ENCODE measurements at places on chromosomes 2 and 18.

DNA sequence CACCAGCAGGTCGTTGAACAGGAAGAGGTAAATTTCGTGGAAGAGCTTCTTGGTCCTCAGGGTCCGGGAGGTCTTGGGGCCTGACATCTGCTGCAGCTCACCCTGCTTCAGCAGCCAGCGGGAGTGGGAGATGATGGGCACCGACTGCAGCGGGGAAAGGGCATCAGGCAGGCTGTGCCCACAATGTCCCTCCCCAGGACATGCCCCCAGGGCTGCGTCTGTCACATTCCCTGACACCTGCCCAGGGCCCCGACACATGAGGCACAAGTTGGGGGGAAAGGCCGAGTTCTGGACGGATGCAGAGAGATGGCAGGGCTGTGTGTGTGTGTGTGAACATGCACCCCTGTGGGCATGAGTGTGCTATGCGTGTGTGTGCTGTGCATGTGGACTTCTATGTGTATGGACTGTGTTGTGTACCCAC, 13.9 kb downstream of the SNORC start:
- DNase-seq, result no peak

DNA sequence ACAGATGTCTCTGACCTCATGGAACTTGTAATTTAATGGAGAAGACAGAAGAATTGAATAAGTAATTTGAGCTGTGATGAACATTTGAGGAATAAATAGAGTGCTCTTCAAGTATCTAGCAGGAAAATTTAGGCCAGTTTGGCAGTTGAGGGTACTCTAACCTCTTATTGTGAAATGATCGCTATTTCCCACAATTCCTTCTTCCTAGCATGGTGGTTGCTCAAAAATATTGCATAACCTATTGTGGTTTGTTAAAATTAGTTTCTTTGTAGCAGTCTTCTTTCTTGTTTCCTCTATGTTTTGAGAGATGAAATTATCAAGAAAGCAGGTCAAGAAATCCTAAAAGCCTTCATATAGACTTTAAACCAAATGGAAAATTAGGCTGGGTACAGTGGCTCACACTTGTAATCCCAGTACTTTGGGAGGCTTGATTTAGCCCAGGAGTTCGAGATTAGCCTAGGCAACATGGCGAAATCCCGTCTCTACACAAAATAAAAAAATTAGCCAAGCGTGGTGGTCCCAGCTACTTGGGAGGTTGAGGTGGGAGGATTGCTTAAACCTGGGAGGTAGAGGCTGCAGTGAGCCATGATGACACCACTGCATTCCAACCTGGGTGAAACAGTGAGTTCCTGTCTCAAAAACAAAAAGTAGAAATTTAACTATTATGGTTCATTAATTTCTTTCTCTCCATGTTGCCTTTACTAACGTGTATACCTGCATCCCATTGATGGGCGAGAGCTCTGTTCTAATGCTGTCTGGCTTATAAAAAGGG, 58.7 kb downstream of the RBKS start:
- no peak for DNase-seq

DNA sequence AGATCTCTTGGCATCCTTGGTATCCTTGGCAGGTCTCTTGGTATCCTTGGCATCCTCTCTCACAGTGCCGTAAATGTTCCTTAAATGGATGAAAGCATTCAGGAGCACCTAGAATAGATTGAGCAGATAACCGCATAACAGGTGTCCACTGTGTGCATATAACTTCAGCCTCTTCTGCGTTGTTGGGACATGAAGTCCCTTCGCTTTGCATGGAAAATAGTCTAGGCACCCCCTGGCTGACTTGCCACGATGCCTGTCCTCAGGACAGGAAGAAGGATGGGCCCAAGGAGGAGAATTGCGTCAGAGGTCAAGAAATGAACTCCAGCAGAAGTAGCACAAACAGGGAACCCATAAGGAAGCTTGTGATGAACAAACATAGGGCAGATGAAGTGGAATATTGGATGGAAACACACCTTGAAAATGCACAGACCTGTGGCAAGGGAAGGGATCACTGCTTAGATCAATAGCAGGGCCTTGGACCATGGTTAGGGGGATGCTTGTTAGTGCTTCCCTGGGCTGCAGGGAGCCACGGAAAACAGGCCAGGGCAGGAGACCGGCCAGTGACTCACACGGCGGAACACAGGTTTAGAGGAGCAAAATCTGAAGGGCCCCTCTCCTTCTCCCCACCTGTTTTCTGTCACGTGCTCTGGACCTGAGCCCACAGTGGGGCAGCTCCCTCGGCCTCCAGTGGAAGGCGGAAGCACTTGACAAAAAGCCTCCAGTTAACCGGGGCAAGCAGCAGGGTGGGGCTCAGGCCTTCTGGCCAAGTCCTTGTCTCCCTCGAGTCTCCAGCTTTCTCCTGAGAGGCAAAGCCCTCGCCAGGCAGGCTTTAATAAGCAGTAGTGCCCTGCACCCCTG, 99.2 kb upstream of the ASAP2 start:
- peak; percentile 52 for DNase-seq

GRCh38 chr18:23714576-23714975, 25.3 kb downstream of the LAMA3 start:
- no peak for DNase-seq

- peak; percentile 93 for DNase-seq
Measured at GRCh38 chr2:45922577-45922988, 271.1 kb downstream of the PRKCE start.

DNA sequence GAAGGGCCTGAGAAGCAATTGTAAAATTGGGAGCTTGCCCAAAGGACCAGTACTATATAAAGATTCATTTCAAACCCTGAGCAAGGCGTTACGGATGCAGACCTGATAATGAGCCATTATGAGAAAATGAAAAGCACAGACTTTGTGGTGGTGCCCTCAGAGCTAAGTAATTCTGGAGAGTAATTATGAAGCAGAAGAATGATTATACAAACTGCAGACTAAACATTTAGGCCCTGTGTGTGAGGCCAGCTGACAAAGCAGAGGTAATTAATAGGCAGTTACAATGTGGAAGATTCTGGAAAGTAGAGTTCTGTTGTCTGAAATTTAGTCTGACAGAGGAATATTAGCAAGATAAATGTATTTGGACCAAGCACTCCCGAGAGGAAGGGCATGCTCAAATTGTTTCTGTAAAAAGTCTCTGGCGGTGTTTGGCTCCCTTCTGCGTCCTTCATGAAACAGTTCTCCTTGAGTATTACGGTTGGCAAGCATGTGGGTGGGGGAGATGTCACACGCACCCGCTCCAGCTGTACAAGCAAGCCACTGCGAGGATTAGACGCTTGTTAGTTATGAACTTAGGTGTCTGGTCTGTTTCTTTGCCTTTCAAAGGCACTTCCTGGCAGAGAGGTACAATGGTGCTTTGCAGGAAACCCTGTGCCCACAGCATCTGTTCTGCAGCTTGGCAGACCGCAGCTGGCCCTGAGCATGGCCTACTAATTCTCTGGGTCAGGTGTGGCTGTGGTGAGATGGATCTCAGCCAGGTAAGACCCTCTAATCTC, 45.5 kb downstream of the CDC42EP3 start:
- no peak for DNase-seq

DNA sequence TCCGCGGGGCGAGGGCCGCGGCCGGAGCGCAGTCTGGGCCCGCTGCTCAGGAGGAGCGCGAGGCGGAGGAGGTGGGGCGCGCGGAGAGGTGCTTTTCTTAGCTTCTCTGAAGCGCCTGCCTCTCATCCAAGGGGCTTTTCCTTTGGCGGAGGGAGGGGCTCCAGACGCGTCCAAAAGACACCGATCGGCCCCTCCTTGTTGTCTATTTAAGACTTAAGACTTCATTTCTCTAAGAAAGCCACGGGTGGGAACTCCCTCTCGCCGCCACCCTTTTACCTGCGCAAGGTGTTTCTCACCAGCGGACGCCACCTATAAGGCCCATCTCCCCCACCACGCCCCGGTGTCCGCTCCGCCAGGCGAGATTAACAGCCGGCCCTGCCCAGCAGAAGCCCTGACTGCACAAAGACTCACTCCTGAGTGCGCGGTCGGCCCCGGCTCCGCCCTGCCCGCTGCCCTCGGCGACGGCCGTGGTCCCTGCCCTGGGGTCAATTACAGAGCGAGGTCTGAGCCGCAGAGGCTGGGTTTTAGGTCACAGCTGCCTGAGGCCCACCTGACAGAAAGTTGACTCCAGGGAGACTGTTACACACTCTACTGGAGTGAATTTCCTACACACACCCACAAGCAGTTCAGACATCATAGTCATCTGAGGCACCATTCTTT, at the start of gene DSC2:
Gene DSC2, minus strand, starts transcription at position 397 of the 660 bp plus-strand sequence. CDS start 450 bp downstream, outside the sequence.
- DNase-seq, result no peak

DNA sequence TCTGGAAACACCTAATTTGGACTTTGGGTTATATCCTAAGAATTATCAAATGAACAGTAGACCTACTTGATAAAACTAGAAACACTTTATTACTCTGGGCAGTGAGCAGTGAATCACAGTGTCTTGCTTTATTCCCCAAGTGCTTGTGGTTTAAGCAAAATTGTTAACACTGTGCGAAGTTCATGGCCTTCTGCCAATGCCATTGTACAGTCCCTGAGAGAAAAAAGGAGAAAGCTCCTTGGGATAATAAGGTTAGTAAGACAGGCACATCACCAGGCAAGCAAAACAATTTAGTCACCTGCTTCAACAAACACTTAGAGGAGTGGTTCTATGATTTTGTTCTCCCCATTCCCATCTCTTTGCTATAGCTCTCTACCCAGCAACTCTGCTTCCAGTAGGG, 39.8 kb downstream of the ADCYAP1 start:
- peak; percentile 30 for DNase-seq

DNA sequence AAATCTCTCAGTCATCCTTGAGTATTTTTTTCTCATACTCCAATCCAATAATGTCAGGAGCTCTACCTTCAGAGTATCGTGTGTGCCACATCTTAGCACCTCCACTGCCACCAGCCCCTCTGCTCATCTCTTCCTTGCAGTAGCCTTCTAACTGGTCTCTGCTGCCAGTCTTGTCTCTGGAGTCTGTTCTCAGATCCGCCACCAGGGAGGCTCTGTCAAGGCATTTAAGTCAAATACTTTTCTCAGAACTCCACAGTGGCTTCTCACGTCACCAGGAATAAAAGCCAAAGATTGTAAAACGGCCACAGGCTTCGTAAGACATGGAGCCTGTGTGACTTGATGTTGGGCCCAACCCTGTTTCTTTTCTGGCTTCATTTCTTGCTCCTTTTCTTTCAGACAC, 7.1 kb downstream of the UNC50 start:
- DNase-seq, result no peak

DNA sequence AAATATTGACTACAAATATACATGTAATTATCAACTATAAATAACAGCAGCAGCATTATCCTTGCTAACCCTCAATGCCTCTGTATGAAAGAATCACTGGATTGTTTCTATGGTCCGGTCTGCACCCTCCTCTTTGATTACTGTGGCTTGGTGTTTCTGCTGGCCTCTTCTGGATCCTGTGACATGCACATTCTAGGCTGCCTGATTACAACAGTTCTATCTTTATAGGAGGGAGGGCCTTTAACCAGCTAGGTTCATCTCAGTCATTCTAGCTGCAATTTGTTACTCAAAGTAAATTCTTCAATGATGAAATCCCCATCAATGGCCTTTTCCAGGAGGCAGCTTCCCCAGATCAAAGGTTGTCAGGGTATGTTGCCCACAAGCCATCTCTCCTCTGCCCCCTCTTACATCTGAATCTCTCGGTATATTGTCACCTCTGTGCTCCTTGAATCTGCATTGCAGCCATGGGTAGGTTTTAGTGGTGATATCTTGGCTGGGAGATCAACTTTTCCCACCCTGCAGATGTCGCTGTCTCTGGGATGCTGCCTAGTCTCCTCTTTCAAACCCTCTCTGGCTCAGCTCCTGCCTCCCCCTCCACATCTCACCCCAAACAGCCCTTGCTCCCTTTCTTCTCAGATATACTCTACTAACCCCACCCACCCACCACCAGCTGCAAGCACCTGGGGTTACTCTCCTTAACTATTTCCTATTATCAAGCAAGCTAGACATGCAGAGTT, 106.2 kb upstream of the BZW1 start:
- peak; percentile 36 for DNase-seq

GRCh38 chr2:88355486-88355885, 97.0 kb downstream of the FOXI3 start:
- DNase-seq, result no peak

DNA sequence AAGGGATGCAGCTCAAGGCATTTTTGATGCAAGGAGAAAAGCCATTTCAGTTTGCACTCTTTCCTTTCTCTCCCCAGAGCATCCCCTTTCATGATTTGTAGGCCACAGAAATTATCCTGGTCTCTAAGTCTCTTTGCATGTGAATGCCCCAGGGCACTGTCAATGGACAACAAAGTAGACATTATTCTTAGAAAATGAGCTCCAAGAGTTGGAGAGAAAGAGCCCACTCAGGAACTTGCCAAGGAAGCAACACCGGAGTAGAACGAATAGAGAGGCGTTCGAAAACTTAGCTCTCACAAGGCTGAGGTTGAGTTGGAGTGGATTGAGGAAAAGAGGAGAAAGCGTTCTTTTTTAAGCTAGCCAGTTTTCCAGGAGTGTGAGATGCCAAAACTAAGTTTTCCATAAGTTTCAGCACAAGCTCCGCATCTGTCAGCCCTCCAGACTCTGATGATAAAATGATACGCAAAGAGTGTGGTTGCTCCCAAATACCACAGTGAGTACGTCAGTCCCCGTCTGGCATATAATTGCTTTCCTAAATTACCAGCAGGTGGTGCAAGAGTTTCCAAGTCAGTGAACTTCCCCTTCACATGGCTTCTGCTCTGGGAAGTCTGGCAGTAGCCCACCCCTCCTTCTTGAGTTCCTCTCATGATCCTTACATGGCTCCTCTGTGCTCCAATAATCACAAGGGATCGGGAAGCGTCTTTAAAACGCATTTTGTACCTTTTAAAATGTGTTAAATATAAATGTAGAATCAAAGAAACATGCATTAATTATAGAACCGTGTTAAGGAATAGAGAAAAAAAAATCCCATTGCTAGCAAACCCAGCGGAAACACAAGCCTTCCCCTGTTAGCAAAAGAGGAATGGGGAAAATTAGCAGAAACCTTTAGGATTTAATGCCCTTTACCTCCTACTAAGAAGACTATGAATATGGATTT, 1060.6 kb upstream of the FANCL start:
- peak; percentile 78 for DNase-seq

GRCh38 chr2:102356381-102356712, 751 bp downstream of the IL18R1 start:
- no peak for DNase-seq

GRCh38 chr18:58788470-58788869, 76.2 kb upstream of the ZNF532 start:
- DNase-seq, result peak; percentile 88

DNA sequence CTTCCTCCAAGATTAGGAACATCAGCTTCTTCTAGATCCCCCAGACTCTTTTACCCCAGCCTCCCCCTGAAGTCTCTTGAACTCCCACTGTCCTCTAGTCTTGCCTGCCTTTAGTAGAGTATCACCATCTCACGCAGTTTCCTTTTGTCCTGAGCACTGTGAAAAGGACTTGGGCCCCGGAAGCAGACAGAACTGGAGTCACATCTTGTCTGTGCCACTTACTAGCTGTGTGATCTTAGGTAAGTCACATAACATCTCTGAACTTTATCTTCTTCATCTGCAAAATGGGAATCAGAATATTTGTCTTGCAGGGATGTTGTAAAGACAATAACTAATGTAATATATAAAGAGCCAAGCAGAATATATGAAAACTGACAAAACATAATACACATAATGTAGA, 8.4 kb upstream of the TRABD2A start:
- no peak for DNase-seq
